ENCODE measurements at places on chromosomes 2 and 18.

GRCh38 chr2:9944330-9944758 lies 7.1 kb upstream of the GRHL1 start:
- no peak for DNase-seq

- peak; percentile 32 for DNase-seq
Measured at GRCh38 chr18:35026407-35027061, 14.7 kb upstream of the MAPRE2 start.

DNA sequence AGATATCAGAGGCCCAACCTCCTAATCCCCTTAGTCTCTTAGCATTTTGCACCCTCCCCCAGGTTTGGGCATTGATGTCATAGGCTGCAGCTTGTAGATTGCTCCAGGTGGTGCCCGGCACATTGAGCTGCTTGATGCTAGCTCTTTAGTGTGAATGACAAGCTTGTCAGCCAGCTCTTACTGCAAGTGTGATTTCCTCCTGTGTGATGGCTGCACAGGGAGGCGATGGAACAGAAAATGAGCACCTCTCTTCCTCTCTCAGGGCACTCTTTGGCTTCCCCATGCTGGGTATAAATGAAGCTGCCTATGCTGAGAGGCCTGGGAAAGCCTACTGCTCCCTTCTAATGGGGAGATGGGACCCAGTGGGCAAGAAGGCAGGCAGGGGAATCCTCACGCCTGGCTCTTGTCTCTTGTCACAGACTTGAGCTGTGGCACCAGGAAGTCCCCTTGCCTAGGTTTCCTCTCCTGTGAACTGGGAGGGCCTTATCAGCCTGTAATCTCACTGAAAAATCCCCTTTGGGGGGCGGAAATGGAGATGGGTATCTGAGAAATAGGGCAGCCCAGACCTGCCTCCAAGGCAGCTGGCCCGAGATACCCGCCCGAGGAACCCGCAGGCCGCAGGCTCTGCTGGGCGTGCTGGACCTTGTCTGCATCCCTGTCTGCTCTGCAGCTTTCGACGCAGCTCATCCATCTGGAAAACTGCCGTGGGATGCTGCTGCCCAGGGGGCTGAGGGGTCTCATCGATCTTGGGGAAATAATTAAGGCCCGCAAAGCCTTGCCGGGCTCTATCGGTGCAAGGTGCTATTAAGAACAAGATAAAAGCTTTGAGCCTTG lies 163.5 kb upstream of the CXCR4 start:
- peak; percentile 54 for DNase-seq

- no peak for DNase-seq
Measured at GRCh38 chr2:41867553-41867952, 180.3 kb upstream of the PKDCC start.

DNA sequence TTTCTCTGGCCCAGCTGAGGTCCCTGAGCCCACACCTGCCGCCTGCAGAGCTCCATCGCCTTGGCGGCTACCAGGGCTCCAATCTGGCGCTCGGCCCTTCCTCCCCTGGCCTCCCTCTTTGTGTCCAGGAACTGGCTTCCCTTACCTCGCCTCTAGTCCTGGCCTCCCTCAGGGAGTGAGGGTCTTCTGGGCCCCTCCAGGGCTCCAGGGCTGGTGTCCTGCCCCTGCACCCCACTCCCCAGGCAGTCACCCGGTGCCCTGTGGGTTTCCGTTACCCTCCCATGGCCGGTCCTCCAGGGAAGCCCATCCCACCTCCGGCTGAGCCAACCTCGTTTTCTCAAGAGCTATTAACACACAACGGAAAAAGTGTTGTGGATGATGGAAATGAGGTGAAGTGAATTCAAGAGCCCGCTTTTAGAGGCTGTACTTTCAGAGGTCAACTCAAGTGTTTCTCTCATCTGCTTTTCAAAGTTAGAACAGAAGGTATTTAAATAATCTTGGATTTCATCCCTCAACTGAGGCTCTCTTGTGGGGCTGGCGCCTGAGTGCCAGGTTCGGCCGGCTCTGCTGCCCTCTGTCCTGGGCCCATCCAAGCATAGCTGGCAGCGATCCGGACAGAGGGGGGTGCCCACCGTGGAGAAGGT lies 131.9 kb downstream of the ASB1 start:
- no peak for DNase-seq

DNA sequence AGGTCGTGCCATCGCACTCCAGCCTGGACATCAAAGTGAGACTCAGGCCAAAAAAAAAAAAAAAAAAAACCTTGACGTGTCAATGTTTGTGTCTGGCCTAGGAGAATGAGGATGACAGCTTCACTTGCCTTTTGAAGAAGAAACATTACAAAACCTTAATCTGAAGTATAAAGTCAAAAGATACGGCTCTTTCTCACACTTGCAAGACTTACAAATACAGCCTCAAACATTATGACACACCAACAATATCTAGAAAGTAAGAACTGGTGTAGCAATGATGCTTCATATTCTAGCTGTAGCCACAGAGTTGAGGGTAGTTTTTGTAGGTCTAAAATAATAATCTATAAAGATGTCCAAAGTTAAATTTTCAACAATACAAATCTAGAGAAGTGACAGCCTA lies 25.5 kb downstream of the MPPE1 start:
- no peak for DNase-seq

DNA sequence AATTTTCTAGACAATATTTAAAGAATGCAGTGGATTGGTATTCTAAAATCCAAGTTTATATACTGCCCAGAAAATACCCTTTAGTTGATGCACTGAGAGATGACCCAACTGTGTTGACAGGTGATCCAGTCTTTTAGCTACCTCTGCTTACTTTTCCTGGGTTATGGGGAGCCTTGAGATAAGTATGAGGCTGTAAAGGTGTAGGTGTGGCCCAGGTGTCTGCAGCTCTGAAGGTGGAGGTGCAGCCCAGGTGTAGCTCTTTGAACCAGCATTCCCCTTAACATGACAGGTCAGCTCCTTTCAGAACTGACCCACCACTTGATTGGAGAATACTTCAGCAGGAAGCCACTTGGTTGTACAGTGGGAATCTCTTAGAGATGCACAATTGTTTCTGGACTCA lies 62.3 kb upstream of the ACSL3 start:
- DNase-seq, result no peak

DNA sequence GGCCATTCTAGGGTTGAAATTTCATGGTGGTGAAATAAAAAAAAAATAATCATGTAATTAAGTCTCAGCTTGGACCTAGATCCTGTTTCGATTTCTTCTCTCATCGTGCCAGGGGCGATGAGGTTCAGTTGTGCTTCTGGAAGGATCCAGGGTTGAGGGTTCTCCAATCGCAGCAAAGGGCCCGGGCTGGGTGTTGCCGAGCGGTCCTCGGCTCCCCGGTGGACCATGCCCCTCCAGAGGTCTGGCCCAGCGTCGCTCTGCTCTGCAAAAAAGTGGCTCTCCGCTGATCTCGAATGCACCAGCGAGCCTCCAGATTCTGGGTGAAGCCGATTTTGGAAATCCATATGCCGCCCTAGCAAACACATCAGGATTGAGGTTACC lies 39.0 kb downstream of the EN1 start:
- no peak for DNase-seq

GRCh38 chr2:8421658-8422449 lies 260.0 kb upstream of the ID2 start:
- no peak for DNase-seq

DNA sequence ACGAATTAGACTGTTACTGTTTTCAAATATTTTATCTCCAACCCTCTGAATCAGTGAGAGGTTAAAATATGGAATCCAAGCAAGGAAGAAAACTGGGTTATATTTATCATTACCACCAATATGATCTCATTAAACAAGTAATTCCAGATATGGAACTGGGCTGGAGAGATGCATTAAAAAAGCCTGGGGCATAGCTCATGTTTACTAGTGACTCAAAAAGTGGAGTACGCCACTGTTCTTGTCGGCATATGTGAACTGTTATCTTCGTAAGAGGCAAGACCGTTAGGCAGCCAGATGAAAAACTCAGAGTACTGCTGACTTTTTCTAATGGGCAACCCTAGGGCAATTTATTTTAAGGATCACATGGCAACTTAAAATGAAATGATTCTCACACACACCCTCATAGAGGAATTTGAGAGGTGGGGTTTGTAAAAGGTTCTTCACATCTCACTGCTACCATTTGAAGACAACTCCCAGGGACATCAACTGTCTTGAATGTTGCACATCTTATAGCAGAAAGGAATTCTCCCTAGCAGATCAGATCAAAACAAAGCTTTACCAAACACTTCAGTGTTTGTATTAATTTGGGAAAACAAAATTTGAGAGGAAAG lies 105.2 kb upstream of the TFCP2L1 start:
- no peak for DNase-seq

DNA sequence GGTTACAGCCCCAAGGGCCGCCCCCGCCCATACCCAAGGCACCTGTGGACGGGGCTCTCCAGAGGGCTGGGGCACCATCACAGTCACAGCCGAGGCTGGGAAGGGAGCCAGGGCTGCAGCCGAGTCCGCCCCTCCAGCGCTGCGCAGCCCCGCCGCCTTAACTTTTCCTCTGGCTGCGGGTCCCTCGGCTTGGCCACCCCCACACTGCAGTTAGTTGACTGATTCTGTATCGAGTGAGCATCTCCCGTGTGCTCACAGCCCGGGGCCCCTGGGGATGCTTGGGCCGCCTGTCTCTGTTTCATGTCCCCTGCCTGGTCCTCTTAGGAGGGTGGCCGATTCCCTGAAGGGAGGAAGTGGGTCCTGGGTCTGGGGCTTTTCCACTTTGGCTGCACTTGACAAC lies 33.7 kb downstream of the EMILIN2 start:
- DNase-seq, result no peak

DNA sequence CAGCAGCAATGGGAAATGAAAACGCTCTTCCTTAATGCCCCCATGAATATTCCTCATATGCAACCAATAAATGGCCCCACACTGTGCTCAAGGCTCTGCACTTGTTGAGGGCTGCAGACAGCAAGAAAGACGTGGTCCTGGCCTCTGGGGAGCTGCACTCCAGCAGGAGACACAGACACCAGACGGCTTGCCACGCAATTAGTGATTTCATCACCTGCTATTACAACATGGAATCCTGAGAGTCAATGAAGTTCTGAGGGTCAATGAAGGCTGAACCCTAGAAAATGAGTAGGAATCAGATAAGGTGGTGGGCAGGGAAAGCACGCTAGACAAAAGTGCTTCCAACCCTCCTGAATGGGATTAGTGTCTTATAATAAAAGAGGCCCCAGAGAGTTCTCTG lies 18.9 kb downstream of the CREG2 start:
- DNase-seq, result no peak

GRCh38 chr2:28002181-28002580 lies 111.7 kb downstream of the BABAM2 start:
- DNase-seq, result no peak

DNA sequence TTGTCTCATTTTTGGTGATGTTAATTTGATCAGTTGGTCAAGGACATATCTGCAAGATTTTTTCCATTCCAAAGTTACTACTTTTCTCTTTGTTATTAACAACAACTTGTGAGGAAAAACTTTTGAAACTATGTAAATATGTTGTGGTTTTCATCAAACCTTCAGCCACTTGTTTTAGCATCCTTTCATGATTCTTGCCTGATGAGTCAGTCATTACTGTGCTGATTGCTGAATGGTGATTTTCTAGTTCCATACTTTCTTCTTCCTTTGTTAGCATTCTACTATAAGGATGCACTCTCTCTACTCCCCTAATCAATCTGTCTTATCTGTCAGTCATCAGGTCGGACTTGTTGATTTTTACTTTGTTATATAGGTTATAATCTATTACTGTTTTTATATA lies 10.9 kb downstream of the TMEM87B start:
- no peak for DNase-seq

GRCh38 chr2:170277951-170278350 lies 100.0 kb downstream of the MYO3B start:
- no peak for DNase-seq

DNA sequence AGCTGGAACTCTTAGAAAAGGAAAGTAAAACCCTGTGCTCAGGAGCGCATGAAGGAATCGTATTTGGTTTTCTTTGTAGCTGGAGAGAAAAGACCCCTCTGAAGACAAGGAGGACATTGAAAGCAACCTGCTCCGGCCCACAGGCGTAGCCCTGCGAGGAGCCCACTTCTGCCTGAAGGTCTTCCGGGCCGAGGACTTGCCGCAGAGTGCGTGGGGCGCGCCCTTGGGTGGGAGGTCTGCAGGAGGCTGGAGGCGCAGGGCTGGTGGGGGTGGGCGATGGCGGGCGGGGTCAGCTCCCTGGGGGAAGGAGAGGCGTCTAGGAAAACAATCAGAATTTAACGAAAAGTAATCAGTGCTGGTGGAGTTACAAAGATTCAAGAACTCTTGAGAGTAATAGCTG lies 72.8 kb downstream of the DYSF start:
- no peak for DNase-seq

- no peak for DNase-seq
Measured at GRCh38 chr18:34848156-34848555, 138.1 kb downstream of the DTNA start.

GRCh38 chr2:68414876-68415275 lies 49.8 kb downstream of the PLEK start:
- DNase-seq, result no peak

DNA sequence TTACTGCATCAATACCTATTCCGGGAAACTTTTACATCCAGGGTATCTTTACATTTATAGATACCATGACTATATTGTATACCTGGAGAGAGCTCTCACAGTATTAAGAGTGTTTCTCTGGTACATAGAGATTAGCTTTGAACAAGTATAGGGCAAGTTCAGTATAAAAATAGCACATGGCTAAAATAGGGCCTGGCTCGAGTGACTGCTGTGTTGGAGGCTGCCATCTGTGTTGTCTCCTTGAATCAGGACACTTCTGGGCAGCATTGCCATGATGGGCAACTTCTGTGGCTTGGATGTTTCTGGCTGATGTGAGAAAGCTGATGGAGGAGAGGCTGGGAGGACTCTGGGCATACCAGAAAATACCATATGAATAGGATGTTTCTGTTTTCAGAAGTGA lies 18.7 kb downstream of the ARHGAP28 start:
- DNase-seq, result no peak

GRCh38 chr2:108399479-108399878 lies 21.7 kb downstream of the SULT1C4 start:
- no peak for DNase-seq

- no peak for DNase-seq
Measured at GRCh38 chr18:58576638-58577251, 52.1 kb downstream of the ALPK2 start.

Measured in activated naive CD4-positive, alpha-beta T cell treated with anti-CD3 and anti-CD28 coated beads, Interleukin-2, amount 10 ng/mL, durations not matched to agents 7 days and 5 days (primary cell).